HepG2 (cell line): ENCODE measurements at places on chromosomes 6 and 20. TPM values are rescaled to one million over a fixed set of nuclear protein-coding genes. Genes with fewer than 3 reads are reported as not detected.

- no peak overlapping the region for H3K4me3 ChIP-seq
- H3K27me3 ChIP-seq, result no peaks in the 10 kb centered on the region
- no peaks in the 10 kb centered on the region for H3K36me3 ChIP-seq
- no peak overlapping the region for H3K27ac ChIP-seq
- DNase-seq, result no peak
Observed at GRCh38 chr20:2890742-2891141, 17.5 kb downstream of the PTPRA start.

- no peaks in the 10 kb centered on the region for H3K4me1 ChIP-seq
- H3K4me3 ChIP-seq, result no peak overlapping the region
- H3K36me3 ChIP-seq, result no peaks in the 10 kb centered on the region
- no peak for DNase-seq
Observed at GRCh38 chr20:24007073-24007595, 18.6 kb upstream of the GGTLC1 start.

DNA sequence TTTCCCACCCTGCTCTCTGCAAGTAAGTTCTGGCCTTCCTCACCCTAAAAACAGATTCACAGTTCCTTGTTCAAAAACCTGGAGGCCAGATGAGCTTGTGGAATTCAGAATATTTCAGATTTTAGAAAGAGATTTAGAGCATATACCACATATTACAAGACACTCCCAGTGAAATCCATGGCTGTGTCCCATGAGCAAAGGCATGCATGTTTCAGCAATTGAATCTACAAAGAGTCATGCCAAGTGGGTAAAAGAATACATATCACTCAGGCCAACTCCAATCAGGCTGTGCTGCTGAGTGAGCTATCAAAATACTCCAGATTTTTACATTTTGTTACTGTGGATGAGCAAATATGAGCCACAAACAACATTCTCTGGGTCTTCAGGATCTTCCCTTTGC, 10.2 kb upstream of the NEDD9 start:
- H3K4me3 ChIP-seq, result no peak overlapping the region
- no peak for DNase-seq
- no peak overlapping the region for H3K27ac ChIP-seq
- H3K27me3 ChIP-seq, result no peaks in the 10 kb centered on the region

- peaks cover 21% of the 10 kb centered on the region for H3K36me3 ChIP-seq
- DNase-seq, result no peak
- no peak overlapping the region for H3K27ac ChIP-seq
- no peaks in the 10 kb centered on the region for H3K27me3 ChIP-seq
- H3K4me3 ChIP-seq, result no peak overlapping the region
- H3K4me1 ChIP-seq, result no peaks in the 10 kb centered on the region
Observed at GRCh38 chr6:161085246-161085645, 93.7 kb downstream of the MAP3K4 start.

GRCh38 chr6:25312034-25312620, 33.0 kb downstream of the CARMIL1 start:
- H3K4me3 ChIP-seq, result no peak overlapping the region
- no peaks in the 10 kb centered on the region for H3K36me3 ChIP-seq
- no peaks in the 10 kb centered on the region for H3K4me1 ChIP-seq
- H3K27me3 ChIP-seq, result no peaks in the 10 kb centered on the region

GRCh38 chr6:128903715-128904114, 20.8 kb downstream of the LAMA2 start:
- DNase-seq, result no peak
- H3K4me3 ChIP-seq, result no peak overlapping the region
- no peaks in the 10 kb centered on the region for H3K36me3 ChIP-seq
- no peak overlapping the region for H3K27ac ChIP-seq
- H3K4me1 ChIP-seq, result no peaks in the 10 kb centered on the region

The PTGIS gene
- polyA plus RNA-seq, result not detected in 2 replicates
